ENCODE measurements at places on chromosomes 13 and 19. TPM values are rescaled to one million over a fixed set of nuclear protein-coding genes. Genes with fewer than 3 reads are reported as not detected.

DNA sequence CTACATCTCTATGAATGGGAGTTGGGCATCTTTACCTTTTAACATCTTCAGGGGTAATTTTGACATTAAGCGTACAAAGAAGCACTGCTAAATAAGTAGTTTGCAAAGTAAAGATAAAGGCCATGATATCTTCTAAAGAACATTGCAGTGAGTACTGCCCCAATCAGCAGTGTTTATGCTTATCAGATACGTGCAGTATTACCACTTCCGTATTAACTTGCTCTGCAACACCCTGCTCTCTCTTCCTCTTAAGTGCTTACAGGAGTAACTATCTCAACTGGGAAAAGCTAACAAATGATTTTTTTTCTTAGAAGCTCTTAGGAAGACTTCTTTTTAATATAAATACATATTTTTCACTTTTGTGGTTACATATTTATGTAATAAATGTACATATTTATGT is 793.7 kb upstream of the SLC10A2 start:
- DNase-seq, result no peak

GRCh38 chr19:42401365-42402303 is 11.5 kb upstream of the CNFN start:
- DNase-seq, result peak; percentile 79

The CDC42EP5 gene
- total RNA-seq, result not detected

- no peak for DNase-seq
These were observed 901.7 kb downstream of the DIAPH3 start for GRCh38 chr13:59261928-59262488.

- DNase-seq, result no peak
These were observed 464.8 kb downstream of the COG6 start for GRCh38 chr13:40120288-40120687.

GRCh38 chr19:6100284-6100915 is 9.9 kb downstream of the RFX2 start:
- no peak for DNase-seq

GRCh38 chr13:35599384-35599783 is 122.9 kb upstream of the MAB21L1 start:
- no peak for DNase-seq

The DNAAF3 gene
- total RNA-seq, result 0.95 TPM

Measured in activated naive CD4-positive, alpha-beta T cell treated with anti-CD3 and anti-CD28 coated beads, Interleukin-2, amount 50 U/mL, for 72 hours (primary cell).